T-cell (primary cell): ENCODE measurements at places on chromosomes 11 and 22. TPM values are rescaled to one million over a fixed set of nuclear protein-coding genes. Genes with fewer than 3 reads are reported as not detected.

Gene SLC22A9
- 0.12 TPM for total RNA-seq

Gene KREMEN1
- total RNA-seq = not detected

Gene OR8G5
- total RNA-seq = not detected

Gene IGLL1
- total RNA-seq = not detected

Gene ASPHD2
- 4.6 TPM for total RNA-seq

Gene PTPRCAP
- total RNA-seq = 282 TPM

Gene NLRP10
- not detected for total RNA-seq

Gene TMEM135
- 20.8 TPM for total RNA-seq

Gene TSGA10IP
- total RNA-seq = not detected

Gene MICAL3
- total RNA-seq = 19.1 TPM

DNA sequence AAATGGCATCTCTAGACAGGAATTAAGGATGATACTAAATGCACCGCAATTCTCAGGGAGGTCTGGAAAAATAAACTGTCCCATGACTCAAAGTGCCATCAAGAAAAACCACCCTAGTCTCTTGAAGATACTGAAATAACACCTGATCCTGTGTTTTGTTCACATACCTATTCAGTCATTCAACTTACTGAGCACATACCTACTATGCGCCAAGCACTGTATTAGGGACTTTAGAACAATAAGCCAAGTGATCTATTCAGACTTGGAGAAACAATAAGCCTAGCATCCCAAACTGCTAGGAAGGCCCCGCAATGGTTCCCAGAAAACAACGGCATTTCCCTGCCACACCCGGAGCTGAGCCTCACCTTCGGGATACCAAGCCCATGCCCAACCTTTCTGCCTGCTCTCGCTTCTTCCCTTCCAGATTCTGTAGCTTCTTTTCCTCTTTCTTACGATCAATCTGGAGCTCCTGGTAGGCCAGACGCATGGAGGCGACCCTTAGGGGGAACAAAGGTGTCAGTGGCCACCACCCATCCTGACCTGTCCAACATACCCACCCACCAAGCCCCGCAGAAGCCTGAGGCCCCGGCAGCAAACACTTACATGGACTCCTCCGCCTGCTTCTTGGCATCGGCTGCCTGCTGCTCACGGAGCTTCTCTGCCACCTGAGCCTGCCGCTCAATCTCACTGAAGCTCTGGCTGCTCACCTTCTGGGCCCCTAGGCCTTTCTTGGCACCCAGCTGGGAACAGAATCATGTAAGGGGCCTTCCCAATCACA, 5.4 kb downstream of the ARFGAP2 start:
- H3K4me1 ChIP-seq = peaks cover 14% of the 10 kb centered on the region
- no peak overlapping the region for H3K27ac ChIP-seq
- DNase-seq = no peak
- no peaks in the 10 kb centered on the region for H3K27me3 ChIP-seq

DNA sequence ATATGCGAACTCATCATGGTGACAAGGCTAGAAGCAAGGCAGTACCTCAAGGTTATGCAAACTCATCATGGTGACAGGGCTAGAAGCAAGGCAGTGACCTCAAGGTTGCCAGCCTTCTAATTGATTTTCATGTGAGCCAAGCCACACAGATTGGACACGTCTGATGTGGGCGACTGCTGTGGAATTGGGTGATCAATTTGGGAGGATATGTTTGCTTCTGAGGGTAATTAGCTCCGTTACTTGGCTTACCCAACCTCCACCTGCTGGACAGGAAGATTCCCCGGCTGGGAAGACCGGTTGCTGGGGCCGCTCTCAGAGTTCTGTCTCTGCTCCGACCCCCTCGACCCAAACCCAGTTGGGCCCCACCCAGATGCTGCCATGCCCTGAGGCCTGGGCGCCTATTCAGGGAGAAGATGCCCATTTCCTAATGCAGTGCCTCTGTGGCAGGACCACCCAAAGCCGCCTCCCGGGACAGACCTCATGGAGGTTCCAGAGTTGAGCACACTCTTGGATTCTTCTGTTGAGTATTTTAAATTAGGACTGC, 69.9 kb upstream of the SHANK2 start:
- no peaks in the 10 kb centered on the region for H3K36me3 ChIP-seq
- H3K4me3 ChIP-seq = no peak overlapping the region
- no peak for DNase-seq
- H3K27ac ChIP-seq = no peak overlapping the region
- H3K4me1 ChIP-seq = no peaks in the 10 kb centered on the region

DNA sequence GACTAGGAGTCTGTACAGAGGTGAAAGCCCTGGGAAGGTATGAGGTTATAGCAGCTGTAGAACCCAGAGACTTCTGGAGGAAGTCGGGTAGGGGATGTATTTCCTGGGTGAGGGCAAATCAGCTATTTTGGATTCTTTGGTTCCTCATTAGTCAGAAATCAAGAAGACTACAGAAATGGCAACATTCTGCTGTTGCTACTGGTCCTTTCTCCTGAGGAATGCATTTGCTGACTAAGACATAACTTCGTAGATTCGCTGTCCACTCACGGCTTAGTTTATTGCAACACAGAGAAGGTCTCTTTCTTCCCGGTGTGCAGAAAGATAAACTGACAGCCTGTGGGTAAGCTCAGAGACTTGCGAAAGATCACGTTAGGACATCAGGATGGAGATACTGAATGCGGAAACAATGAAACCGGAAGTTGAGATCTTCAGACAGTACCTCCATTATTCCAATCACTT, 25.3 kb upstream of the SESN3 start:
- H3K4me3 ChIP-seq = no peak overlapping the region
- H3K27ac ChIP-seq = peak overlapping the region; percentile 43
- H3K36me3 ChIP-seq = no peaks in the 10 kb centered on the region
- peaks cover 31% of the 10 kb centered on the region for H3K4me1 ChIP-seq
- DNase-seq = peak; percentile 7

DNA sequence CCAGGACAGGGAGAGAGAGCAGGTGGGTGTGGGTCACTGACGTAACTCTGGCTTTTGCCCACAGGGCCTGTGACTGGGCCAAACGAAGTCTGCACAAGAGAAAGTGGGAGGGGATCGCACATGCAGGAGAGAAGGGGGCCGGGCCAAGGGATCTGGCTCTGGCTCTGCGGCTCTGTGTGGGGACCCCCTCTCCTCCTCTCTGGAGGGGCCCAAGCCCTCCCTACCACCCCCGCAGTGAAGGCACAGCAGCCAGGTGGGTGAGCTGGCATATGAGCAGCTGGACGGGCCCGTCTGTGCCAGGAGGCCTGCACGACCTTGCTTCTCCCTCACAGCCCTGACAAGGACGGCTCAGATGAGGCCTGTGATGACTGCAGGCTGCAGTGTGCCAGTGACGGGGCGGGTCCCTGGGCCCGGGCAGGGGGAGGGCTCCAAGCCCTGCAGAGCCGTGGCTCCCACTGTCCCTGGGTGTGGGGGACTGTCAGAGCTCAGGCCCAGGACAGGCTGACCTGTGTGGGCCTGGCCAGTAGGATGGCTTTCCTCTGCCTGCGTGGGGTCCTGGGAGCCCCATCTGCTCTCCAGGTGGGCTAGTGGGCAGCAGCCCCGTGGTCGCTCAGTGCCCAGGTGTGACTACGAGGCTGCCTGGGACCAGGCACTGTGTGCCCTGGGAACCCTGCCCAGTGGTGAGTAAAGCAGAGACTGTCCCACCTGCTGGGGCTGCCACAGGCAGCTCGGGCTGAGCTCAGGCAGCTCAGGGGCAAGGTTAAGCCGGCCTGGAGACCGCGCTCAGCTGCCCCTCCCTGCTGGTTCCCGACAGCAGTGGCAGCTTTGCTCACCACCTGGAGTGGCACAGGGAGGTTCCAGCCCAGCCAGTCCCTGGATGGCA, 22.2 kb downstream of the MRGPRG start:
- peaks cover 59% of the 10 kb centered on the region for H3K27me3 ChIP-seq
- no peak overlapping the region for H3K27ac ChIP-seq
- no peaks in the 10 kb centered on the region for H3K36me3 ChIP-seq
- no peaks in the 10 kb centered on the region for H3K4me1 ChIP-seq

GRCh38 chr11:68596231-68596630, 88.1 kb upstream of the GAL start:
- H3K27ac ChIP-seq = no peak overlapping the region
- no peak overlapping the region for H3K4me3 ChIP-seq
- no peaks in the 10 kb centered on the region for H3K4me1 ChIP-seq
- no peaks in the 10 kb centered on the region for H3K27me3 ChIP-seq

GRCh38 chr22:27223317-27224177, 566.2 kb downstream of the MIAT start:
- peaks cover 7% of the 10 kb centered on the region for H3K27me3 ChIP-seq
- no peak overlapping the region for H3K4me3 ChIP-seq
- no peaks in the 10 kb centered on the region for H3K36me3 ChIP-seq
- DNase-seq = no peak
- H3K27ac ChIP-seq = no peak overlapping the region
- H3K4me1 ChIP-seq = no peaks in the 10 kb centered on the region

- H3K4me1 ChIP-seq = peaks cover 6% of the 10 kb centered on the region
- H3K36me3 ChIP-seq = peaks cover 7% of the 10 kb centered on the region
- H3K27ac ChIP-seq = no peak overlapping the region
- H3K4me3 ChIP-seq = no peak overlapping the region
- DNase-seq = no peak
Measured at GRCh38 chr11:47572715-47573255, 6.0 kb downstream of the KBTBD4 start.

- no peaks in the 10 kb centered on the region for H3K36me3 ChIP-seq
- H3K27me3 ChIP-seq = peaks cover 9% of the 10 kb centered on the region
- no peak overlapping the region for H3K27ac ChIP-seq
- DNase-seq = no peak
Measured at GRCh38 chr22:43504666-43505261, 93.0 kb downstream of the MPPED1 start.

GRCh38 chr22:32819120-32819519, 17.6 kb downstream of the TIMP3 start:
- H3K27ac ChIP-seq = no peak overlapping the region
- H3K27me3 ChIP-seq = no peaks in the 10 kb centered on the region
- DNase-seq = no peak
- H3K36me3 ChIP-seq = no peaks in the 10 kb centered on the region
- H3K4me3 ChIP-seq = no peak overlapping the region

- H3K36me3 ChIP-seq = no peaks in the 10 kb centered on the region
- no peak overlapping the region for H3K27ac ChIP-seq
- no peak for DNase-seq
- peaks cover 10% of the 10 kb centered on the region for H3K27me3 ChIP-seq
- H3K4me3 ChIP-seq = no peak overlapping the region
Measured at GRCh38 chr11:70075836-70076235, 2.3 kb upstream of the ANO1 start.

DNA sequence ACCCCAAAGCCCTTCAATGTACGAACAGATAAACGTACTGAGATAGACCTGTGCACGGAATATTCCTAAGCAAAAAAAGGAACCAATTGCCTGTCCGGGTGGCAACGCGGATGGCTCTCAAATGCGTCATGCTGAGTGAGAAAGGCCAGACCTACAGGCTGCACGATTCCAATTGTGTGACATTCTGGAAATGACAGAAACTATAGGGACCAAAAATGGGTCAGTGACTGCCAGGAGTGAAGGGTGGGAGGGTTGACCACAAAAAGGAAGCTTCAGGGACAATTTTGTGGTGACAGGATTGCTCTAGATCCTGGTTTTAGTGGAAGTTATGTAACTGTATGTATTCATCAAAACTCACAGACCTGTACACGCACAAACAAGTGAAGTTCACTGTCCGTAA, 24.0 kb upstream of the SYT8 start:
- H3K27ac ChIP-seq = no peak overlapping the region
- DNase-seq = no peak

DNA sequence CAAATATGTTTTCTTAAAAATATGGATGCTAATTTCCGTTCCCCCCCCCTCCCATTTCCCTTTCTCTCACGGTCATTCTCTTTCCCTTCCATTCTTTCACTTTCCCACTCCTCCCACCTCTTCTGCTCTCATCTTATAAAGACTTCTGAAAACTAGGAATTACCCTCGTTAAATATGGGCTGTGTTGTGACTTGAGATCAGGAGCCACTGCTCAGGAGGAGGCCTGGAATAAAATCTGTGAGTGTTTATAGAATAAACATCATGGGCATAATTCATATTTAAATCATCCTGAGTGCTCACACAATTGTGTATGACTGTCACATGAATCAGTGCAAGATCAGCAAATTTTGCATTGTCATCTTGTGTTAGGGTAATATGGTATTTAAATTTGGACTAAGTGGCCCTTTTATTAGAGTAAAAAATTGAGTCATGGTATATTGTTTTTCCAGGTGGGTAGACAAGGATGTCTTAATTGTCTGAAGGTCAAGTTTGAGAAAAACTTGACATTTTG, 208.0 kb downstream of the DDX10 start:
- H3K4me3 ChIP-seq = no peak overlapping the region
- no peaks in the 10 kb centered on the region for H3K27me3 ChIP-seq
- DNase-seq = no peak
- no peaks in the 10 kb centered on the region for H3K4me1 ChIP-seq
- no peaks in the 10 kb centered on the region for H3K36me3 ChIP-seq

GRCh38 chr11:26621132-26621531, 49.1 kb upstream of the MUC15 start:
- H3K4me1 ChIP-seq = no peaks in the 10 kb centered on the region
- DNase-seq = no peak
- H3K36me3 ChIP-seq = no peaks in the 10 kb centered on the region
- no peaks in the 10 kb centered on the region for H3K27me3 ChIP-seq
- H3K4me3 ChIP-seq = no peak overlapping the region
- no peak overlapping the region for H3K27ac ChIP-seq

GRCh38 chr11:73259406-73260126, 12.6 kb upstream of the P2RY6 start:
- H3K36me3 ChIP-seq = no peaks in the 10 kb centered on the region
- DNase-seq = no peak
- H3K27me3 ChIP-seq = peaks cover 26% of the 10 kb centered on the region
- H3K4me1 ChIP-seq = no peaks in the 10 kb centered on the region
- H3K27ac ChIP-seq = no peak overlapping the region

GRCh38 chr22:48921411-48921903, 906.2 kb downstream of the BRD1 start:
- H3K36me3 ChIP-seq = no peaks in the 10 kb centered on the region
- peaks cover 49% of the 10 kb centered on the region for H3K27me3 ChIP-seq
- H3K27ac ChIP-seq = no peak overlapping the region

GRCh38 chr11:62646825-62647608, 604 bp upstream of the GANAB start:
- DNase-seq = no peak
- H3K4me3 ChIP-seq = peak overlapping the region; percentile 100

GRCh38 chr22:42289671-42290541, 19.5 kb upstream of the TCF20 start:
- no peaks in the 10 kb centered on the region for H3K36me3 ChIP-seq
- no peak overlapping the region for H3K4me3 ChIP-seq
- H3K27ac ChIP-seq = no peak overlapping the region
- DNase-seq = no peak
- no peaks in the 10 kb centered on the region for H3K27me3 ChIP-seq

- DNase-seq = no peak
- no peak overlapping the region for H3K4me3 ChIP-seq
- H3K4me1 ChIP-seq = no peaks in the 10 kb centered on the region
- no peak overlapping the region for H3K27ac ChIP-seq
Measured at GRCh38 chr22:48902983-48903650, 924.6 kb downstream of the BRD1 start.

- no peak overlapping the region for H3K27ac ChIP-seq
- H3K36me3 ChIP-seq = no peaks in the 10 kb centered on the region
- H3K27me3 ChIP-seq = peaks cover 35% of the 10 kb centered on the region
- no peak for DNase-seq
- H3K4me1 ChIP-seq = no peaks in the 10 kb centered on the region
- H3K4me3 ChIP-seq = no peak overlapping the region
Measured at GRCh38 chr11:117883063-117883462, 6.6 kb upstream of the FXYD6 start.

- no peak overlapping the region for H3K27ac ChIP-seq
- no peak for DNase-seq
- peaks cover 30% of the 10 kb centered on the region for H3K4me1 ChIP-seq
- no peak overlapping the region for H3K4me3 ChIP-seq
- no peaks in the 10 kb centered on the region for H3K36me3 ChIP-seq
Measured at GRCh38 chr11:68273026-68273738, 1.4 kb upstream of the C11orf24 start.
